ENCODE measurements at places on chromosomes 5 and 9.

DNA sequence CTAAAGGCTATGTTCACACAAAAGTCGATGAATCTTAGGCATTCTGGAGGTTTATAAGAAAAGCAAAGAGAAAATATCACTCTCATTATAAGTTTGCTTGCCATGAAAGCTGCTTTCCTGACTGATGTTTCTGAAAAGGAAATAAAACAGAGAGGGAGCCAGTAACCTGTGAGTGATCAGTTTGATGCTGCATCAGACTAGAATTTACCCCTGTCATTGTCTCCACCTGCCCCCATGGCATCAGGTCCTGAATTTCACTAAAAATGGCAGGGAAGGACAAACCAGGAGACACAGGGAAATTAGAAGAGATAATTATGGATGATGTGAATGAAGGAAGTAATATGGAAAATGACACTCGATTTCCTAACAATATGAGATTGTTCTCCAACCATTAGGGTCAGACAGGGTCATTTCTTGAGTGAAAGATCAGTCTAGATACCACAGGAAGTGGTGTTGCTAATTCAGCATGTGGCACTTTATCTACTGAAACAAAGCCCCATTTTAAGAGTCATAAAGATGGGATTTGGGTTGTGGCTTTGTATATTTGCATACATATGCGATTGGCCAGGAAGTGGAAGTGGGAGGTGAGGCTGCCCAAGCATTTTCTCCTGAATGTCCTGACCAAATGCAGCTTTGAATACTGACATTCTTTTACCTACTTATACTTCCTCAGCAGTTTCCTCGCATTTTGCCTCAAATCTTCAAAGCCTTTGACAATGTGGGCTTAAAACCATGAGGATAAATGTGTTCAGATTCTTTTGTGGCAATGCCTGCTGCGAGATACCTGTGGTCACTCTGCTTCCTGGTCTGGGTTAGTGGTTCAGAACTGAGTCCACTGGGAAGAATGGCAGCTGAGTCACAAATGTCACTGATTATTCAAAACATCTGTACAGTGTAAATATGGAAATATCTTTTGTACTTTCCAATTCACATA lies 29.7 kb downstream of the MEGF10 start:
- no peak for DNase-seq

DNA sequence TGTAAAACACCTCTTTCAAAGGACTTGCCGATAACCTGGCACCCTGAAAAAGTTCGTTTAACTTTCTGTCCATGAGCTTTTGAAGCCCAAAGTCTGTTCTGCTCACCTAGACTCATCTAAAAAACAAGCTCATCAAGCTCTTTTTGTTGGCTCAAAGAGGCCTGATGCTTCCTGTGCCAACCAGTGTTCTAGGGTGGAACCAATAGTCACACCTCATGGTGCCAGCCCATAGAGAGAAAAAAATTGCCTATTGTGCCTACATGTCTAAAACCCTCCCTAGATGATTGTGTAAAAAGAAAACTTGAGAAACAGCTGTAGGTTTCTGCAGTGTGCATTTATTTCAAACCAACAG lies 4.7 kb downstream of the SH3RF2 start:
- DNase-seq: no peak

DNA sequence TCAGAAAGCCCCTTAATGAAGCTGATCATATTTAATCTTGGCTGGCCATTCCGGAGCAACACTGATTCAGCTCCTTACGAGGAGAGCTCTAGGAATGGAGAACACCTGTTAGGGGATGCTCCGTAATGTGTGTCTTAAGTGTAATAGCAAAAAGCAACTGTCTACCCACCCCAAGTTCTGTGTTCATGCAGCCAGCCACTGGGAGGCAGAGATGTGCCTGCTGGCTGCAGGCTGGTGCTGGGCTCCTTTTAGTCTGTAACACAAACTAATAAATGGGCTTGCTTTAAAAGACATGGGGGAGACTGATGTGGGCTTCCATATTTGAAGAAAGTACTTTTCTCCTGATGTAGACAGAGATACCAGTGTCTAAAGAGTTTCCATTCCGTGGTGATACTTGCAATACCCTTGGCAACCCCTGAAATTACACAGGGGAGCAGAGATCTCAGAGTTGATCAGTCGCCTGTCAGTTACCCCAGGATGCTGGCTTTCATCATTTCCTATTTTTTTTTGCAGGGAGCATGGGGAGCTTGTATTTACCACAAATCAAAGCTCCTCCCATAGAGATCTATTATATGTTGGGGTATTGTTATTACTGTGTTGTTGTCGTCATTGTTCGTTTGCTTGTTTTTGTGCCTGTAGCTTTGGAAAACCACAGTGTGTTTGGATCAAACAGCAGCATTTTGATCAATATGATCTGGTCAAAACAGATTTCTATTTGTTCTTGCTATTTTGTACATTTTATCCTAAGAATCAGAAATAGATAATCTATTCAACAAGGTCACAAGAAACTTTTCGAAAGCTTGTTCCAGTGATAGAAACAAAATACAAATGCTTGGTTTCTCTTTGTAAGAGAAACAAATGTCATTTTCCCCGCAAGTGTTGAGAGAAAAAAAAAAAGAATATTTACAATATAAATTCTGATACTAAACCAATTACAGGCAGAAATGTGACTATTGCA lies 65.8 kb downstream of the MTX3 start:
- no peak for DNase-seq

- no peak for DNase-seq
These were observed 115.7 kb downstream of the UGCG start for GRCh38 chr9:112012026-112012902.
